ENCODE measurements at places on chromosomes 3 and 15.

DNA sequence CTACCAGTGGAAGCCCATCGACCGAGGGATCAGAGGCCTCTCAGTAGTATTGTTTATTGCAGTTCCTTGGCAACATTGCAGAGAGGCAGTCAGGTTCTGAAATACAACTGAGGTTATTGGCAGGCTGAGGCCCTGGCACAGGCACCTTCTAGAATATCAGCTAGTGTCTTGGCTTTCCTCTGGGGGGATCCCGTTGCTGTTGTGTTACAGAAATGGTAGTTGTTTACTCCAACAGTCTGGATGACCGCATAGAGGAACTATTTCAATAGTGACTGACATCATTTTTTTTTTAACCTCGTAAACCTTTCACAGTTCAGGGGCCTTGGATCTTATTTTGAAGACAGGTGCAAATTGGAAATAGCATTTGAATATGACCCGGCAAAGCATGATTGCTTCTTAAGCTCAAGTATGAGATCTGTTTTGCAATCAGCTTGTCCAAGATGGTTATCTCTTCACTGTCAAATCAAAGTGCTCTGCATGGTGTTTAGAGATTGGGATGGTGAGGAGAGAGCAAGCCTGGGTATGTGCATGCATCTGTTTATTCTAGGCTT is 63.9 kb downstream of the PGPEP1L start:
- no peak for DNase-seq

- no peak for DNase-seq
These were observed 483.7 kb upstream of the FRG2C start for GRCh38 chr3:75180235-75180944.

- DNase-seq: no peak
These were observed 719.4 kb upstream of the CFAP20DC start for GRCh38 chr3:59769127-59769750.

DNA sequence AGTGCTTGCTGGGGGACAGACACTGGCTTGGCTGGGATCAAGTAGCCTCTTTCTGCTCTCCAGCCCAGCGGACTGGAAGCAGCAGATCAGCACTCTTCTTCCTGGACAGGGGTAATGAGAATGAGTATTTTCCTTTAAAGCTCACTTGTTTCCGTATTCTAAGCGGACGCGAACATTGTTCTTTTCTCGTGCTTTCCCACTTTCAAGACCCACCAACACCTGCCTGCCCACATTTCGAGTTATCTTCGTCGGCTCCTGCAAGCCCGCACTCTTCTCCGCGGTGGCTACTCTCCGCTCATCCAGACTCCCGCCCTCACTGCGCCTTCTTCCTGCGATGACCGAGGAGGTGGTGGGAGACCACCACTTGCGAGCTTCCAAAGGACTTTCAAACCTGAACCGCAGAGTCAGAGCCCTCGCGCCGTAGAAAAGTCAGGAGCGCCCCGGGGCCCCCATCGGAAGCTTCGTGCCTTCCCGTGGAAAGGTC is 1.6 kb upstream of the PPM1L start:
- DNase-seq: no peak

- DNase-seq: no peak
These were observed 79.4 kb downstream of the AAGAB start for GRCh38 chr15:67174864-67175573.
